ENCODE measurements at places on chromosomes 7 and 10. TPM values are rescaled to one million over a fixed set of nuclear protein-coding genes. Genes with fewer than 3 reads are reported as not detected.

The NUTM2A gene
- total RNA-seq = 1.3 TPM

The DYDC2 gene
- total RNA-seq = not detected

The ACSL5 gene
- 0.17 TPM for total RNA-seq

The OR6B1 gene
- total RNA-seq = not detected

The SYT15B gene
- total RNA-seq = not detected

The TMEM184A gene
- total RNA-seq = 9.2 TPM

The FGFBP3 gene
- 0.17 TPM for total RNA-seq

GRCh38 chr7:86644282-86645224 is 844 bp downstream of the GRM3 start:
- no peak for DNase-seq

DNA sequence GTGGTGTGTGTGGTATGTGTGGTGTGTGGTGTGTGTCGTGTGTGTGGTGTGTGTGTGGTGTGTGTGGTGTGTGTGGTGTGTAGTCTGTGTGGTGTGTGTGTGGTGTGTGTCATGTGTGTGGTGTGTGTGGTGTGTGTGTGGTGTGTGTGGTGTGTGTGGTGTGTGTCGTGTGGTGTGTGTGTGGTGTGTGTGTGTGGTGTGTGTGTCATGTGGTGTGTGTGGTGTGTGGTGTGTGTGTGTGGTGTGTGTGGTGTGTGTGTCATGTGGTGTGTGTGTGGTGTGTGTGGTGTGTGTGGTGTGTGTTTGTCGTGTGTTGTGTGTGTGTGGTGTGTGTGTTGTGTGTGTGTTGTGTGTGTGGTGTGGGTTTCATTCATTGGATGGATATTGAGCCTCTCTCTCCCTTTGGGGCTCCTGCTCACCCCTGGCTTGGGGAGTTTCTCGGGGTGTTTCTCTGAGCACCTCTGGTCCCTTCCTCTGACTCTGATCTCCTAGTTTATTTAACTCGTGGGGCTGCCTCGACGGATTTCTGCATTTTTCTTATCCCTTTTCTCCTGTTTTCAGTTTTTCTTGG is 145.8 kb downstream of the DNAJB6 start:
- no peak for DNase-seq

- DNase-seq = no peak
These were observed 24.1 kb upstream of the BHLHA15 start for GRCh38 chr7:98187138-98187502.

GRCh38 chr7:877312-878232 is 1.2 kb downstream of the GET4 start:
- DNase-seq = peak; percentile 16

DNA sequence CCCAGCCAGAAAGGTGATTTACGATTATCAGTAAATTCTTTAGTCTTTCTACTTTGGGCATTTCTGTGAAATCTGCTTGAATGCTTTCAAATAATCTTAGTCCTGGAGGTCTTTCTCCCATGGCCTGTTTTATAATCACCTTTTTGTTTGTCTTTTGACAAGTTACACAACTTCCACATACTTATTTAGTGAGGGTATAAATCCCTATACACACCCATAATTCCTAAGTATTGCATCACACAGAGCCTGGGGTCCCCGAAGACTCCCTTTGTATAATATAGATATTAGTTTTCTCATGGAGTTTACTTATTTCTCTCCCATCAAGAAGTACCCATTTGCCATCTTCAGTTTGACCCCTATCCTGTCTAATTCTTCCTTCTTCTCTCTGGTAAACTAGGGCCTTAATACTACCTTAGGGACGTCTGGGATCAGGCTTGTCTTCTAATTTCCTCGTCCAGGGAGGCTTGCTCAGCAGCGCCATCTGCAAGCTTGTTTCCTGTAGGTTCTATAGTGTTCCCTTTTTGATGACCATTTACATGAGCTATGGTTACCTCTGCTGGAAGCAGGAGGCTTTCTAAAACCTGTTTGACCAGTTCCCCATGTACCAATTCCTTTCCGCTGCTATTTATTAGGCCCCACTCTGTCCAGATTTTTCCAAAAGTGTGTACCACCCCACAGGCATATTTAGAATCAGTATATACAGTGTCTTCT is 8.1 kb downstream of the DNAH11 start:
- DNase-seq = peak; percentile 26

- DNase-seq = no peak
These were observed 387.2 kb downstream of the PARD3 start for GRCh38 chr10:34427911-34428216.

GRCh38 chr10:37632641-37633040 is 224.8 kb downstream of the ZNF248 start:
- no peak for DNase-seq

GRCh38 chr7:117480978-117481377 is 1.2 kb downstream of the CFTR start:
- DNase-seq = no peak

GRCh38 chr7:23017309-23017708 is 3.4 kb upstream of the HYCC1 start:
- no peak for DNase-seq

DNA sequence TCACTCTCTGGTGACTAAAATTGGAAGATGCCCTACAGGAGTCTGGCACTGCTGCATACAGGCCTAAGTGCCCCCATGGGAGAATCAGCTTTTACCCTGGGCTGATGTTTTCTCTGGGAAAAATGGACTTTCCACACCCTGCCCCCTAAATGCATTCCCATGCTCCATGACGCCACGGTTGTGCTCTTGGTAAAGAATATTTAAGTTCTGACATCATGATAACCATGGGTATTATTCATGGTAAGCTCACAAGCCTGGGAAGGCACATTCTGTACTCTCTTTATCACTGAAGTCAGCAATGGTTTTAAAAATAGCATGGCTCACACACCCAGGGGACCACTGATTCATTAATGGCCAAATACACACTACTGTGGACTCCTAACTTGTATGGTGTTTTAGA is 43.4 kb downstream of the HIPK2 start:
- DNase-seq = peak; percentile 85

GRCh38 chr7:130379921-130380860 is at the start of gene CPA1:
Gene CPA1, plus strand, starts transcription at chr7:130380494. Its CDS starts 27 bp downstream, at chr7:130380521.
- no peak for DNase-seq

GRCh38 chr10:7186387-7187018 is 224.3 kb downstream of the SFMBT2 start:
- no peak for DNase-seq

DNA sequence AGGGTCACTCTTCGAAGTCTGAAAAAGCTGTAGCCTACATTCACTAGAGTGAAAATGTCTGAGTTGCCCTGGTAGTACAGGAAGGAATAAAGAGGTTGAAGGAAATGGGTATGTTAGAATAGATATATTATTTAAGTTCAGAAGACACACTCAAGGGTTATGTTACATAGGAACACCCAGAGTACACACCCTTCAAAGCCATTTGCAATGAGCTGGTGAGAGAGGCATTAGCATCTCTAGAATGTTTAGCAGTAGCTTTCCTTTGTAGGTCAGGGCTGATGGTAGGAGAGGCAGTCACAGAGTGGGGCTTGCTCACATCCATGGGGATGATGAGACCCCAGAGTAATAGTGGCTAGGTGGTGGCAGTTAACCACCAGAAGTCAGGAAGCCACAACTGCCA is 221.2 kb downstream of the SLC25A13 start:
- no peak for DNase-seq

Measured in mammary epithelial cell (primary cell).